ENCODE measurements at places on chromosomes 5 and 9.

- DNase-seq = no peak
Observed at GRCh38 chr9:83061036-83061435, 1.9 kb downstream of the RASEF start.

DNA sequence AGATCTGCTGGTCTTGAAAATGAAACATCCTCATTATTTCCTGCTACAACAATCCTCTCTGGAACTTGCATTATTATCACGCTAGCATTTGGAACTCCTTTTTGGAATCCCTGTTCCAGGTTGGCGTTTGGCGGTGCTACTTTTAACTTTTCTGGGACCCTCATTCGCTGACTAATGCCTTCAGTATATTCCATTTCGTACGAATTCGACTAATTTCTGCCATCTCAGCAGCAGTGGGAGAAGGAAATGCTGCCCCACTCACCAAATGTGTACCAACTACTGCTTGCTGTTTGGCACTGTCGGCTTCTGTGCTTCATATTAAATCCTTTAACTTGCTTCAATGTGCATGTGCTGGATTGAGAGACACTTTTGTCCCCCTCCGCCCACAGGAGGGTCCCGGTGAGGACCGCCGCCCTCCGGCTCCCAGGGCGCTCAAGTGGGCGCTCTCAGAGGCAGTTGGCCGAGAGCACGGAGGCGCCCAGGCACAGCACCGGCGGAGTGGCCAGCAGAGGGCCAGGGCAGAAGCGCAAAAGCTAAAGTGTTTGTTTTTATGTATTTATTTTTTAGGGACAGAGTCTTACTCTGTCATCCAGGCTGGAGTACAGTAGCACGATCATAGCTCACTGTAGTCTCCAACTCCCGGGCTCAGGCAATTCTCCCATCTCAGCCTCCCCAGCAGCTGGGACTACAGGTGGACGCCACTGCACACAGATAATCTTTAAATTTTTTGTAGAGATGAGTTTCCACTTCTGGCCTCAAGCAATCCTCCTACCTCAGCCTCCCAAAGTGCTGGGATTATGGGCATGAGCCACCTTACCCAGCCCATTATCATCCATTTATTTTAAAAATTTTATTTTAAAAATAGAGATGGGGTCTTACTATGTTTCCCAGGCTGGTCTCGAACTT, 11.9 kb downstream of the PDE6A start:
- no peak for DNase-seq

DNA sequence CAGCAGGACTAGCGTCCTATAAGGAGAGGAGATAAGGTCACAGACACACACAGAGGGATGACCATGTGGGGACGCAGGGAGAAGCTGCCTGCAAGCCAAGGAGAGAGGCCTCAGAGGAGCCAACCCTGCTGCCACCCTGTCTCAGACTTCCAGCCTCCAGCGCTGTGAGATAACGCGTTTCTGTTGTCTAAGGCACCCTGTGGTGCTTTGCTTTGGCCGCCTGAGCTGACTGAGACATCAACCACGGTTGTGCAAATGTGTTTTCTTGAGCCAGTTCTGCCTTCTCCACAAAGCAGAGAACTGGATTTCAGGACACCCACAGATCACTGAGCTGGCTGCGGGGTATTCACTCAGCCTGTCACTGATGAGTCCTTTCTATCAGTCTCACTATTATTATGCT, 149.1 kb downstream of the NXNL2 start:
- no peak for DNase-seq

- no peak for DNase-seq
Observed at GRCh38 chr5:133729800-133730199, 117.5 kb upstream of the FSTL4 start.

GRCh38 chr5:177966009-177966838, 29.8 kb downstream of the PROP1 start:
- DNase-seq = no peak

- no peak for DNase-seq
Observed at GRCh38 chr5:173961418-173961817, 27.6 kb upstream of the C5orf47 start.

DNA sequence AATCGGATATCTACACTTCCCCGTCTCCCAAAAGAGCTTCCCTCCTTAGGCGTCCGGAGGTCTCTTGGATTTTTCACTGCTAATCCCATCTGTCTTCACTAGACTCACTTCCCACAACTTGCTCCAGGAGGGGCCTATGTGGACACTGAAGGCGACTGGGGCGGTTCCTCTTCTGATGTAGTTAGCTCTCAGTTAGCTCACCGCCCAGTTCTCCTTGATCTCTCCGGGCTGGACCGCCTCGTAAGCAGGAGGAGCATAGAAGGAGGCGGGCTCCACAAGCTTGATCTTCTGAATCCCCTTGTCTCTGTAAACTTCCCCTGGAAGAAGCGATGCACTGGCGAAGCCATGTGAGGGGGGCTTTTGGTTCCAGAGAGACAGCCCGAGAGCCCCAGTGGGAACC, 112.0 kb upstream of the SELENOP start:
- no peak for DNase-seq

DNA sequence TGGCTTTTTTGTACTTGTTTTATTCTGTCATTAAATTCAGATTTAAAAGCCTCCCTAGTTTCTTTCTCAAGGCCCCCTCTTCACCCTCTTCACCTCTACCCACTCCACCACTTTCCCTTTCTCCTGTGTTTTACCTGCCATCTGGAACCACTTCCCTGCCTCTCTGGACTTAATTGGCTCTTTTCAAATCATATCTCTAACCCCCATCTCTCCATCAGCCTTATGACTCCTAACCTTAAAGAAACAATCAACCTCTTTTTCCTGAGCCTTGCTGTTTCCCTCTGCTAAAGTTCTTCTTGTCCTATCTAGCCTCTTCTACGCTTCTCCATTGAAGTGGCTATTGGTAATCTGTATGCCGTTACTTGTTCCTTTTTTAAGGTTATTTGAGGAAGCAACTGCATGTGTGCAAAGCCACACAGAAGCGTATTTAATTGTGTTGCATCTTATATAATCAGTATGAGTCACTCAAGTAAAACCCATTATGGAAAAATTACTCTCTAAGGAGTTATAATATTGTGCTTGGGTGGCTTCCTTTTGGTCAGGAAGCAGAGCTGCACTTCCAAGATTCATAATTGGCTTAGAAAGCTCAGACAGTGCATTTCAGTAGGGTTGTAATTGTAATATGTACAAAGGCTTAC, 653.6 kb upstream of the ITGA1 start:
- DNase-seq = no peak

DNA sequence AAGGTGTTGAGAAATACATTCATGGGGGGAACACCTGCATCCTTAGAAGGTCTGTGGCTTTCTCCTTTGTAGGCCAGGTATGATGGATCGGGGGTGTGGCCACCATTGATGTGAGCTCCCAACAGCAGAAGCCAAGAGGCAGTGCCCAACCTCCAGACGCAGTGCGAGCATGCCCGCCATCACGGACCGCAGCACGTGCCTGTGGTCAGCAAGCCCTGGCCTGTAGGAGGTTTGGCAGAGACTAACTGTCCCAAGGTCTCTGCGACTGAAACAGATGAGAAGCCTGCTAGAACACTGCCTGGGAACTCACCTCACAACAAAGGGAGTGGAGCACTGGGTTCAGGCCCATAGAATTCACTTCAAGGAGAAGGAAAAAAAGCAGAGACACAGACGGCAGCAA, 31.9 kb upstream of the ZNF354A start:
- no peak for DNase-seq

DNA sequence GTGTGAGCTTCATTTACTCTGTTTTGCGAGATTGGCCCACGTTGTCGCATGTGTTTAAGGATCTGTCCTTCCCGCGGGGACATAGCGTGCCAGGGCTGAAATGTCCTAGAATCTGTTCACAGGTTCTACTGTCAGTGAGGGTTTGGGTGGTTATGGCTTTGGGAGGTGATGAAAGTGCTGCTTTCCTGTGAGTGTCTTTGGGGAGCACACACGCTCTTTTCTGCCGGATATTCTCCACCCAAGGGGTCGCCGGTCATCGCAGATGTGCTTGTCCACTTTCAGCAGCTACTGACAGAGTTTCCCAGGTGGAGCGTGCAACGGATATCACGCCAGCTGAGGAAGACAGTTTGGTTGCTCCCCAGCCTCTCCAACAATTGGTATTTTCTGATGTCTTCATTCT, 32.1 kb downstream of the PROP1 start:
- no peak for DNase-seq

DNA sequence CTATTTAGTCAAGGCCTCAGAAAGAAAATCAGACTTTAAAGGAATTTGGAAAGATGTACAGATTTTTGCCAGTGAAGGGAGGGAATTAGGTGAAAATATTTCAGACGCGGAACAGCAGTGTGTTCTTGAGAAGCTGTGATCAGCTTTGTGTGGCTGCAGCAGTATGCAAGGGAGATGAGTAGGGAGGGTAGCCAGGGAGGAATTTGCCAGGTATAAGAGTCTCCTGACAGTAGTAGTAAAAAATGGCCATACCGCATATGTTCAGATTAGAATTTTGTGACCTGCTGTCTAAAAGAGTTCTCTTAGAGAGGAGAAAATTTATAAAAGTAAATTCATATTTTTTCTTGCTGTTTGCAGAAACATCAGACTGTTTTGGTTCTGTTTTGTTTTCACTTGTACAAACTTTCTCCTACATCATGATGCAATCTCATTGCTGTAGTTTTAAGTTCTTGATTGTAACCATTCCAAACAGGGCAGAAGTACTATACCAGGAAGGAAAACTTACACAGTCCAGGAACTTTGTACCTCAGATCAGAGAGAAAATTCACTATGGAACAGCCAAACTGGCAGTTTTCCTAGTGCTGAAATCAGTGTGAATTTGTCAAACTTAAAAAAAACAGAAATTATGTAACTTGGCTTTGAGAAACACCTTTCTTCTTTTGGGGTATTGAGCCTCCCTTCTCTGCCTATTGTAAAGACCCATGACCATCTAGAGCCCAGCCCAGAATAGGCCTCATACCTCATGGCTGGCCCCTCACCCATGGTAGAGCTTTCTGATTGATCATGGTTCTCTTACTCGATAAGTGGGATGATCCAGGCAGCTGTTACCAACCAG, 78.4 kb upstream of the NR3C1 start:
- no peak for DNase-seq

GRCh38 chr5:88659529-88660263, 223.3 kb downstream of the MEF2C start:
- DNase-seq = no peak

DNA sequence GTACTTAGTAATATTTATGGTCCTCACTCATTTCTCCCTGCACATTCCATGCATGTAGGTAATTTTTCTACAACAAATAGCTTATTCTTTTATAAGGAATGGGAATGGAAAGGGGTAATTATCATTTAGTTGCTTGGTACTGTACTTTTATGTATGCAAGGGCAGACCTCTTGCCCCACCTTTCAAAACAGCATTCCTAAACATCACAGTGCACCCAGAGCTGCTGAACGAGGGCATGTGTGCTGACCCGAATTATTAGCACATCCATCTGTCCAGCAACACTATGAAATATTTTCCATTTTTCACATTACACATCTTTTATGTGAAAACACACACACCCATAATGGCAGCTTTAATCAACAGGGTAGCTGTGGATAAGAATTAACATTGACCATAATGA, 228.6 kb upstream of the ARRDC3 start:
- DNase-seq = no peak

- DNase-seq = no peak
Observed at GRCh38 chr5:58457050-58457449, 2.8 kb downstream of the PLK2 start.

DNA sequence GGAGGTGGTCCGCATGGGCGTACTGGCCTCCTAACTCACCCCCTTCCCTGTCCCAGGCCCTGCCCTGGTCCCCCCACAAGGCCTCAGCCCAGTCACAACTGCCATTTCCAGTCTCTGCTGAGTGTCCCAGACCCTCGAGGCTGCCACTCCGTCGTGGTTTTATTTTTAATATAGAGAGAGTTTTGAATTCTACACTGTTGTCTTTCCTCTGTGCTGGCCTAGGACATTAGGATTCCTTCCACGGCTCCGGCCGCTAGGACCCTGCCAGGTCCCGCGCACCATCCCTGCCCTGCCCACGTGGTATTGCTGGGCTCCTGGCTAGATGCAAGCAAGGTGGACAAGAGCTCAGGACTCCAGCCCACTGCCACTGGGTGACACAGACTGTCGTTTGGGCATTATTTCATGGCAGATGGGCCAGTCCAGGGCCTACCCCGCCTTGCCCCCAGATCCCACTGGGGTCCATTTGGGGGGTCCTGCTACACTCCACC, 53.3 kb downstream of the SAR1B start:
- no peak for DNase-seq

DNA sequence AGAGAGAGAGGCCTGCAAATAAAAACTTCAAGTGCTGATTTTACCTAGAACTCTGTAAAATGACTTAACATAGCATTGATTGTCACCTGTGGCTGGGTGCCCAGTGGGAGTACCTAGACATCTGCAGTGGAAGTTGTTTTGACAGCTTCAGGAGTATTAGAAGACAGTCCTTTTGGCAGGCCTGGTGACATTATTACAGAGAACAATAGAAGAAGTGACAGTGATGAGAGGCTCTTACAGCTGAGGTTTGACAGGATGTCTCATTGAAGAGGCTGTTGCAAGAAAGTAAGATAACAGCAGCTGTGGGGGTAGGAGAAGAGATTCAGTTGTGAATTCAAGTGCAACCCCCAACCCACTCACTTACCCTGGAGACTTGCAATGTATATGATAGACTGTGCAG, 27.9 kb upstream of the MUSK start:
- no peak for DNase-seq

- DNase-seq = no peak
Observed at GRCh38 chr9:90009447-90009846, 404.6 kb downstream of the GADD45G start.

GRCh38 chr5:1747079-1747802, 52.4 kb downstream of the MRPL36 start:
- DNase-seq = no peak

DNA sequence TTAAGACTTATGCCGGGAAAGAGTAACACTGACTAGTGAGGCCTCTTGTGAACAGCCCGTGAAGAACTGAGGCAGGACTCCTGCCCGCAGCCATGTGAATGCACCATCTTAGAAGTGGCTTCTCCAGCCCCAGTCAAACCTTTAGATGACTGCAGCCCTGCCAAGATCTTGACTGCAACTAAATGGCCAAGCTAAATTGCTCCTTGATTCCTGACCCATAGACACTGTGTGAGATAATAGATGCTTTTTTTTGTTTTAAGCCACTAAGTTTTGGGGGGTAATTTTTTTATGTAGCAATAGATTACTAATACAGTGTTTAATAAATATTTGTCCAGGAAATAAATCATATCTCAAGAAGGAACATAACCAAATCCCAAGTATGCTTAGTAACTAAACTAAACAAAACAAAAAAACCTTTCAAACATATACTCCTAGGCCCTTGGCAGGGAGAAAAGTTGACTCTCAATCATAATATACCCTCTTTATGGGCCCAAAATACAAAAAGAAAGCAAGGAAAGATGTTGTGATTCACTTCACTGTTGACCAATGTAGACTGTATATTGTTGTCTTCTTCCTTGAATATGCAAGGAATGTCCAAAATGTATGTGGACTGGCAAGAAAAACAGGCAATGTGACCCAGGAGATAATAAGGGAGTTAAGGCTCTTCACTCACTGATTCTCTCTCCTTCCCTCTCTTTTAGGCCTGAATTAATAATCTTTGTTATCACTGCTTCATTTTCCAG, 79.7 kb upstream of the ZNF366 start:
- DNase-seq = no peak
